ENCODE measurements at places on chromosomes 12 and 14.
A peak's percentile ranks its signal among the peaks of the same experiment; 100 is the strongest.

DNA sequence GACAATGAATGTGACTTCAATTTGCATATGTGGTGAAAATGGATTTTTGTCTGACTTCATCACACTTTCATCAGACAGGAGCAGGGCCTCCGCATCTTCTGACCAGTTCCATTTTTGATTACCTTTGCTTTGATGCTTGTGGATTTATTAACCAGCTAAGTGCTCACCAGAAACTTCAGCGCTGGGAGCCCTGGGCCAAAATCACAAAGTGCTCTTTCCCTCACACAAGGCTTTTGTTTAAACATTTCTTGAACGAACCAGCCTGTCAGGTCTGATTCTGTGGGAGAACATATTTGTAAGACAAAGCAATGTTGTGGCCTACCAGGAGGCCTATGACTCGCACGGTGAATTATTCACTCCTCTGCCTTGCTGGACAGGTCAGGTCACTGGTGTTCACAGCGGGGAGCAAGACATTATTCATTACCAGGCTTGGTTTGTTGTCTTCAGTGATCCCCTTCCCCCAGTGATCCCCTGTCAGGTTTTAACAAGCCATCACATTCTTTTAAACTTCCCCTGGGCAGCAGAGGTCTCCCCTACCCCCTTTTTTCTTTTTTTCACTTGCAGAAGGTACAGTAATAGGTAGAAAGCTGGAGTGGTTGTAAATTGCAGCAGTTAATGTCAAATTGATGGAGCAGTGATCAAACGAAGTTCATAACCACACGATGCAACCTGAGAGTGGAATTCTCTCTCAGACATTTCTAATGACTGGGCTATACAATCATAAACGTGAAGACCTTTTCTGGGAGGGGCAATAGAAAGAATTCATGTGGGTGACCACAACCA is 167.5 kb upstream of the PRICKLE1 start:
- peak; percentile 14 for DNase-seq

DNA sequence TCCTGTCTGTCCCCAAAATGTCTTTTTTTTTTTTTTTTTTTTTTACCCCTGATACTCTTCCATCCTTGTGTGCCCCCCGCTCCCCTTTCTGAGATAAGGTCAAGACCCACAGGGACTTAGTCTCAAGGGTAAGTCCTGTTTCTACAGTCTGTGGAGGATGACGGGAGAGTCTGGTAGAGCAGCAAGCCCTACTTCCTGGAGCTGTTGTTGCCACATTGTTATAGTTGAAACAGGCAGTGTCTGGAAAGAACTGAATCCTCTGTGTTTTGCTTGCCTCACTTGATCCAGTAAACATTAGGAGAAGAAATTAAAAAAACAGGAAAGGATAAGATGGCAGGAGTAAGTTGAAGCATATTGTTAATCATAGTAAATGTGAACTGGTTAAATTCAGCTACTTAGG is 45.5 kb downstream of the ZNF664 start:
- no peak for DNase-seq

GRCh38 chr14:104879983-104880565 is 15.0 kb downstream of the CEP170B start:
- DNase-seq: no peak

DNA sequence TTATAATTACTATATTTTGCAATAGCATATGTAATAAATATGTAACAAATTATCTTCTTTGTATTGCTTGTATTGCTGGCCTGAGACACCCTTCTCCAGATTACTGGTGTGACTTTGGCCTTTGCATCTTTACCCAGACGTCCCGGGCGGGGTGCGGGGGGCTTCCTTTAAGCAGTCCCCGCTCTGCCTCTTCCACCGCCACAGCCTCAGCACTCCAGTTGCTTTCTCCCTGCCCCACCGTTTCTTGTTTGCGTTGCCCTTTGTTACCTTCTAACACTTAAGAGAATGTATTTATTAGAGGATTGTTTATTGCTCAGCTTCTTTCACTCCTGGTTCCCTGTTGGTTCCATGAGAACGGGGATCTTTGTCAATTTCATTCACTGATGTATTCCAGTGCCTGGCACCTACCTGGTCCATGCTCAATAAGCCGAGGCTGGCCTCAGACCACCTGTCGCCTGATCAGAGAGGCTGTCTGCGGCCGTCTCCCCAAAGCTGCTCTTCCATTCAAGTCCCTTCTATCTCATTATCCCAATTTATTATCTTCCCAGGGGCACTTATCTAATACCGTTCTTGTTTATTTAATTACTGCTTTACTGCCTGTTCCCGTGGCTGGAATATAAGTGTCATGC is 100.5 kb upstream of the RFLNA start:
- DNase-seq: no peak

DNA sequence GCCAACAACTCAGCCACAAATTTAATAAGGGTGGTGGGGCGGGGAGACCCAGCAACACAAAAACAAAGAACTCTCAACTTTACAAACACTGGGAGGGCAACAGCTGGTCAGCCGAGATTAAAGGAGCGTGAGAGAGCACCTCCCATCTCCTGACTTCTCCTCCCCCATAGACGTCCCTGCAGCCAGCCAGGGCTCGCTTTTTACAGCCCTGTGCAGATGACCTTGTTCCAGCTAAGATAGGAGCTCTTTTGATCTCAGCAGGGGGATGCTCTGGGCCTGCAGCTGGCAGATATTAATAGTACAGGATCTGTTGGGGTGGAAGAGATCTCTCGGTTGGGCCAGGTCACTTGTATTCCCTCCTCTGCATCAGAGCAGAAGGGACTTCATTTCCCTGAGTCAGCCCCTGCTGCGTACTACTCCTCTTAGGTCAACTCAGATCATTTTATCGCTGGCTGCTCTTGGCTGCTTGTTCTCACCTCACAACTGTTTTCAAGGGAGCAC is 475.8 kb downstream of the RAD51B start:
- DNase-seq: no peak

All from RKO (cell line).